ENCODE measurements at places on chromosomes 1 and 21.
A peak's percentile ranks its signal among the peaks of the same experiment; 100 is the strongest.

GRCh38 chr1:152886085-152886484 lies 8.0 kb downstream of the SMCP start:
- no peak for DNase-seq

DNA sequence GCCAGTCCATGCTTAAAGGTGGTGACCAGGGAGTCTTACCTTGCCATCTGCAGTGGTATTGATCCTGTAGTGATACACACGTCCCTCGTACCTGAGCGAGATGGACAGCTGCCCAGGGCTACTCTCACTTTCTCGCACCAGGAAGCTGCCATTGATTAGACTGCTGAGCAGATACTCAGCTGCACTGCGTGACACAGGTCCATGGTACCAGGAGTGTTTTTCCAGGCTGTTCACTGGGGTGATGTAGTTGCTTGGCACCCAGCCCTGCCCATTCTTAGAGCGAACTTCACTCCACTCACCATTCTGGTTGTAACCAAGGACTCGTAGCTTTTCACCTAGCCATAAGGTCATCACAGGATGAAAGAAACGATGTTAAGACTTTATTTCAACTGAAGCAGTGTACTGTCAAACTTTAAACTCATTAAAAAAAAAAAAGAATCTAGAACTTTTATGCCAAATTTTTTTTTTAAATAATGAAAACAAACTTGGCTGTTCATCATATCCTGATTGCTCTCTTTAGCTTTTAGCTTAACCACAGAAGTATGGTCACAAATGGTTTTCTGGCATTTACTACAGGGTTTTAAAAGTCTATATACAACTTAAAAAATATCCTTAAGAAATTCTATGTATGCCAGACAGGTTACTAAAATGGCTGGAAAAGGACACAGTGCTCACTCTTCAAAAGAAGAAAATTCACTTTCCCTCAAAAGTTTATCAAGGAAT lies 44.6 kb downstream of the TOR3A start:
- DNase-seq: no peak

- DNase-seq: peak; percentile 42
Measured at GRCh38 chr1:11350265-11350664, 77.3 kb downstream of the UBIAD1 start.

DNA sequence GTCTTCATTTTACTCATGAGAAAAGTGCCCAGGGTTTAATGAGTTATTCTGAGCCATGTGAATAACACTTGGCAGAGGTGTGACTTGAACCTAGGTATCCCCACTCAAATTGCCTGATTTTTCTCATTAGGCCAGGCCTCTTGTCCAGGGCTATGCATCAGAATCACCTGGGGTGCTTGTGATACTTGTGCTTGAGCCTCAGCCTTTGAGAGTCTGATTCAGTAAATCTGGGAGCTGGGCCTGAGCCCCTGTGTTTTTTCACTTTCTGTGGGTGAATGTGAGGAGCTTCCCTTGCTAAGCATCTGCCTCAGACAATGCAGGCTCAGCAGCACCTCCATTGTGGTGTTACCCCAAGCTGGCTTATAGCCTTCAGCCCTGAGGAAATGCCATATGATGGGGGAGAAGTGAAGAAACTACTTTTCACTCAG lies 127.1 kb downstream of the S1PR1 start:
- no peak for DNase-seq

DNA sequence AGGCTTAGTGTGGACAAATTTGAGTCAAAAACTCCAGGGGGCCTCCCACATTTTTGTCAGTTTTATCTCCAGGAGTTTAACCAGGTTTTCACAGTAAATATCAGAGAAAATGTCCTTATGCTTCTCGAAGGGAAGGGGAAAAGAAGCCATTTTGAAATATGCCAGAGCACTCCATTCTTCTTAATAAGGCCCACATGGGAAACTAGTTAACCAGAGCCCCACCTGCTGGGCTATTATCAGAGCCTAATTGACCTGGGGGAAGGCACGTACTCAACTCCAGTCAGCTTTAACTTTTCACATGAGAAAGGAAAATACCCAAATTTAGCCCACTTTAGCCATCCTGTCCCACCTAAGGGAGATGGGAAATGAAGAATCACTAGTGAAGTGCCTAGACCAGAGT lies 296.3 kb downstream of the PTBP2 start:
- no peak for DNase-seq

DNA sequence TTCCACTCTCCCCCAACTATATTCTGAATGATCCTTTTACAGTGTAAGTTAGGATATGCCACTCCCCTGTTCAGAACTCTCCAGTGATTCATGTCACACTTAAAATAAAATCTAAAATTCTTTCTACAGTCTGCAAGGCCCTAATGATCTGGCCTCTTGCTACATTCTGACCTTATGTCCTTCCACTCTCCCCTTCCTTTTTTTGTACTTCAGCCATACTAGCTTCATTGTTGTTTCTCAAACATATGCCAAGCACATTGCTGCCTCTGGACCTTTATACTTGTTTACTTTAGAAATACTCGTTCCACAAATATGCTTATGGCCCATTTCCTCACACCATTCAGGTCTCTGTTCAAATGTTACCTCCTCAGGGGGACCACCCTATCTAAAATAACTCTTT lies 14.8 kb upstream of the PSMA5 start:
- no peak for DNase-seq

DNA sequence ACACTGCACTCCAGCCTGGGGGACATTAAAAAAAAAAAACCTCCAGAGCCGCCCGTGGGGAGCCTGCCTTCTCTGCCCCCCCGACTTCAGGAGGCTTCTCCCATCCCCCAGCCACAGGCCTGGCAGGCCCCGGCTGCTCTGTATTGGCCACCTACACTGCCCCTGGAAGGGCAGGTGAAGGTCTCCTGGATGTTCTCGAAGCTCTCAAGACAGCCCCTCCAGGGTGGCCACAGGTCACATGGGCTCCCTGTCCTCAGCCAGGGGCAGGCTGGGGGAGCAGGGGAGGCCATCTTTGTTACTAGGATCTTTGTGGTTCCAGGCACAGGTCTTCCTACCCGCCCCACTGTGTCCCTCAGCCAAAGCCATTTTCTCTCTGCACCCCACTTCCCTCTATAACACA lies 32.8 kb downstream of the PADI6 start:
- no peak for DNase-seq

DNA sequence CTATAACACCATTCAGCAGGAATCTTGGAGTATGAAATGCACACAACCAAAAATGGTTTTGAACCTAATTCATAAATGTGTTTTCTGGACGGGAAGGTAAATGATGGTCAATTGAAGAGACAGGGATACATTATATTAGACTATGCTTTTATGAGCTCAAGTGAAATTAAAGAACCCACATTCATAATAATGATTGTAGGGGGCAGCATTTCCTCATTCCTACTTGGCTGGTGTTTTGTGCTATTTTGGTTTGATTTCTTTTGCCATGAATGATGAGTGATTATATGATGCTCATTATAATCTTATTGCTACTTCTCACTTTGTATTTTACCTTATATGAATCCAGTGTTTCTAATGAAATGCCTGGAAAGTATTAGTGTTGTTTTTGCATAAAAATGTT lies 372 bp downstream of the OR2L3 start:
- DNase-seq: no peak

GRCh38 chr1:43625063-43625780 lies 24.7 kb upstream of the KDM4A start:
- DNase-seq: no peak

DNA sequence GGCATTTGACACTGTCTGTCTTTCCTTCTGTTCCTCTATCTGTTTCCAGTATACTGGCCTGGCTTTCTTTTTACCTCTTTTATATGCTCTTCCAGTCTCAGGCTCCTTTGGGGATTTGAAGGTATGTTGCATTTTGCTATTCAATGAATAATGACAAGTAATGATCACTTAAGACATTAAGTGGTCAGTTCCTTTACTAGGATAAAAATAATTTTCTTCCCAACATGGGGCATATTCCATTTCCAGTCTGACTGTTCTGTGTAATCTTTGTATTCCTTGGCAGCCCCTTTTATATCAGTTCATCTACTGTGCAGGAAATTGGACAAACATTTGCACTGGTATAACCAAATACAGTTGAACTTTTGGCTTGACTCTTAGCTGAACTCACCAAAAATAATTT lies 15.6 kb downstream of the METTL18 start:
- no peak for DNase-seq

GRCh38 chr1:154583773-154584172 lies 16.2 kb downstream of the CHRNB2 start:
- DNase-seq: no peak

- DNase-seq: no peak
Measured at GRCh38 chr1:100461222-100461621, 76.7 kb upstream of the GPR88 start.

DNA sequence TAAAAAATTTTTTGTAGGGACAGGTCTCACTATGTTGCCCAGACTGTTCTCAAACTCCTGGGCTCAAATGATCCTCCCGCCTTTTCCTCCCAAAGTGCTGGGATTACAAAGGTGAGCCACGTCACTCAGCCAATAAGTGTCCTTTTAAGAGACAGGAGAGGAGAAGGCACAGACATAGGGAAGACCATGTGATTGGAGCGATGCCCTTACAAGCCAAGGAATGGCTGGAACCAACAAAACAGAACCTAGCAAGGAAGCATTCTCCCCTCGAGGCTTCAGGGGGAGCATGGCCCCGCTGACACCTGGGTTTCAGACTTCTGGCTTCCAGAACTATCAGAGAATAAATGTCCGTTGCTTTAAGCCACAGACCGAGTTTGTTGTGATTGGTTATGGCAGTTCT lies 37.0 kb downstream of the NDUFS5 start:
- no peak for DNase-seq

GRCh38 chr1:44609412-44609767 lies 64.9 kb downstream of the TMEM53 start:
- DNase-seq: no peak

DNA sequence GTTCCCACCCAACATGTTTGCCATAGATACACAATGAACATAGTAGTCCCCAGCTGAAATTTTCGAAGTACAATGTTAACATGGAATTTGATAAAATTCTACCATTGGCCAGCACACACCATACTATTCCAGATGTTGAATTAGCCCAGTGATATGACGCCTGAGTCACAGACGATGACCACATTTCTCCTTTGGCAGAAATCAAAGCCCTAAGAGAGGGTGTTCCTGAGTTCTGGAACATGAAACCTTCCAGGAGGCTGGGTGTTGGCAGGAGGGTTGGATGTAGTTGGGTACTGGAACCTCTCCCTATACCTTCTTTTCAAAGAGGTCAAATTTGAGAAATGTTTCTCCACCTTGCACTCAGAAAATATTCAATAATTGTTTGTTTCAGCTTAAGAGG lies 37.8 kb downstream of the LPAR3 start:
- no peak for DNase-seq

DNA sequence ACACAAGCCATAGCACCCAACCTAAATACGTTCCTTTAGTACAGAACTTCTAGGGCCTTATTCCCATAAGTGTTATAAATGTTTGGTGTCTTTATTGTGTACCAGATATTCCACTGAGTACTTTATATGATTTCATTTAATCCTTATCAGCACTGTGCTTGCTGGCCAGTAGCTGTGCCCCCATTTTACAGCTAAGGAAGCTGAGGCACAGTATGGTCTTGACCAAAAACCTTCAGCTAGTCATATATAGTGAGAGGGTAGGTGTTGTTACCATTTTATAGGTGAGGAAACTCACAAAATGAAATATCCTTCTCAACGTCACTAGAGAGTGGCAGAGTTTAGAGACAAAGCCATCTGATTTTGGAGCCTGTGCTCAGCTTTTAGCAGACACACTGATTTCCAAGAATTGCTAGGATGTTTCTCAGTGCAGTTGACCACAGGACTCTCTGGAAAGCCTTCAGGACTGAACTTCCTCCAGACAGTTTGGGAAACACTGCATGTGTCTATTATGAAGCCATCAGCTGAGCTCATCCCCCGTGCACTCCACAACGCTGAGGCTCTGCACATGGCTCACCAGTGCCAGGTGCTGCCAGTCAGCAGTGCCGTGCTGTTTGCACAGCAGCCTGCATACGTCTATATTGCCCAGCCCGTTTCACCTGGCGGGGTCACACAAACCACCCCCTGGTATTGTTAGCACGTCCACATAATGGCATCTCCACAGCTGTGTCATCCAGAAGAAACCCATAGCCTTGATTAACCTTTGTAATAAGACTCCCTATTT lies 15.4 kb downstream of the NPPA start:
- no peak for DNase-seq

DNA sequence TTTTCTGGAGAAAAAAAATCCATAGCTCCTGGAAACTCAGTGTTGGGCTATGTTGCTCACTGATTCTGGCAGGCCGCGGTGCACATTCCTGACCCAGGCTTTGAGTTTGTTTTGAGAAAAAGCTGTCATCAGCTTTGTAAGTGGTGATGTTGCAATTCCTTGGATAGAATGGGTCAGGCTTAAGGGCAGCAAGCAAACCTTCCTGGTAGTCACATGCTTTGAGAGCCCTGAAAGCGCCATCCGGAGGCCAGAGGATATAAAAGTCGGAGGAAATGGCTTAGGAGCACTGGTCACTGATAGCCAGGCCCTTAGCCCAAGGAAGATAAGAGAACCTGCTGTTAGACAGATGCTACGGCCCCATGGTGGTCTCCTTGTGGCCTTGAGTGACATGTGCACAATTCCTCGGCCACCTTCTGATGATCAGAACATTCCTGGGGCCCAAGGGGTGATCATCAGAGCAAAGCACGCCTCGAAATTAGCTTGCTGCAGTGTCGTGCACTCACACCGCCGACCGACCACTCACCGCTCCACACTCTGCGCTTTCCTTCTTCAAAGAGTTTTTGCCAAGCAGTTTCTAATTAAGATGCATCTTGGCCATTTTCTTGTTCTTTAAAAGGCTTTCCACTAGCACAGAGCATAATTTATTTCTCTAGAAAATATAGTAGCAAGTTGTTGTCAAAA lies 78.6 kb downstream of the MAN1C1 start:
- no peak for DNase-seq

DNA sequence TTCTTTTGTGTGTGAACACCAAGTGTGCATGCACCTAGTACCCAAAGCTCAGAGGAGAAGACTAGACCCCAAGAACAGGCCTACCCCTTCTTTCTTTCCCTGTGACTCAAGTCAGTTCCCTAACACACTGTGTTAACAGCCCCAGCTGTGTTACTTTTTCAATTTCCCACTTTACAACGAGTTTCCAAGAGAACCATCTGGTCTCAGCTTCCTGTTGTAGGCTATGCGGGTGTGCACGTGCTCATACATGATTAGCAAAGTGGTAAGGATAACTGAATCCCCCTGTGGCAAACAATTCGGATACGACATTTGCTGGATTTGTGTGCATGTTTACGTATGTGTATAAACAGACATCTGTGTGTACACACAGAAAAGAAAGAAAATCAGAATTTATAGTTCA lies 17.9 kb downstream of the IFNAR2 start:
- peak; percentile 90 for DNase-seq

GRCh38 chr1:48115835-48116234 lies 106.7 kb upstream of the SLC5A9 start:
- DNase-seq: no peak

DNA sequence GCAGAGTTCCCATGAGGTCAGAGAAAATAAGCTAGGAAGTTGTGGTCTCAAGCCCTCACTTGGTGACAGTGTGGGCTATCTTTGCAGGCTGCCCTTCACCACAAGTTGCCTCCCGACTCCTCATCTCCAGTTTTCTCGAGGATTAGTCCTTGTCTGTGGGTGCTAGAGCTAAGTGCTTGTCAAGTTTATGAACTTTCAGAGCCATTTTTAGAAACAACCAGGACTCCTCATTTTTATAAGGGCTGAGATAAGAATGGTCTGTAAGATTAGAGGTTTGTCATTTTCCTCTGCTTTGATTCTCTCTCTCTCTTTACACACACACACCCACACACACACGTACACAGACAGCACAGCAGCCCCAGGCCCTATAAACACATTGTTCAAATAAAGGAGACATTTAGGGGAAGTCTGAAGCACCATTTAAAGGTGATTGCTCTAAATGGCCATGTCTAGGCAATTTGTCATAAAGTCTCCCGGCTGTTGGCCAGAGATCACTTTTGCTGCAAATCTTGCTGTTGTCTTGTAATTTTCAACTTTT lies 127.2 kb downstream of the LACTBL1 start:
- no peak for DNase-seq
